SK-N-SH (cell line): ENCODE measurements at places on chromosomes 5 and 9.
A peak's percentile ranks its signal among the peaks of the same experiment; 100 is the strongest.

- peak; percentile 88 for DNase-seq
Observed at GRCh38 chr5:77086368-77086688, 757 bp downstream of the ZBED3 start.

GRCh38 chr5:127492854-127493738, 24.3 kb upstream of the PRRC1 start:
- DNase-seq = peak; percentile 42

- no peak for DNase-seq
Observed at GRCh38 chr5:102835717-102836116, 80.6 kb downstream of the PAM start.

DNA sequence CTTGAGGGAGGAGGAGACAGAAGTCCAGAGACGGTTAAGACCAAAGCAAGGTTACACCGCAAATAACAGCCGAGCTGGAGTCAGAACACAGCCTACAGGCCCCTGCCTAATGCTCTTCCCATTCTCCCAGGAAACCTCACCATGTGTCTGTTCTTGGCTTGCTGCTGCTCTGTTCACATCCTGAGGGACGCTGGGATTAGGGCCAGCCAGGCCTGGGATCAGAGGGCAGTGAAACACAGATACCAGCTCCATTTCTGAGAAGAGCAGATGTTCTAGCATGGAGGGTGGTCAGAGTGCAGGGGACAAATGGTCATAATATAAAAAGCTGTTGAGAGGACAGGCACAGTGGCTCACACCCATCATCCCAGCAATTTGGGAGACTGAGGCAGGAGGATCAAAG, 124.8 kb upstream of the LARP1 start:
- no peak for DNase-seq

DNA sequence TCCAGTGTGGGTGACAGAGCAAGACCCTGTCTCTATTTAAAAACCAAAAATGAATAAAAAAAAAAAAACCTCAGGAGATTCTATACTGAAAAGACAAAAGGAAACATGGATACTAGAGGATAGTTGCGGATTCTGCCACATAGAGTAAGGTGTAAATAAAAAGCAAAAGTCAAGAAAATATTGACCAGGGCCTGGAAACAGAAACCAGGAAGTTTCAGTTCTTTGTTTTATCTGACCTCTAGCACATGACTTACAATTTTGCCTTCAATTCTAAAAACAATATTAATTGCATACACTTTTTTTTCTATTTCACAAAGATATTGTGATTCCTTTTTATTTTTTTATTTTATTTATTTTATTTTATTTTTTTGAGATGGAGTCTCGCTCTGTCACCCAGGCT, 96.2 kb upstream of the NMUR2 start:
- no peak for DNase-seq

DNA sequence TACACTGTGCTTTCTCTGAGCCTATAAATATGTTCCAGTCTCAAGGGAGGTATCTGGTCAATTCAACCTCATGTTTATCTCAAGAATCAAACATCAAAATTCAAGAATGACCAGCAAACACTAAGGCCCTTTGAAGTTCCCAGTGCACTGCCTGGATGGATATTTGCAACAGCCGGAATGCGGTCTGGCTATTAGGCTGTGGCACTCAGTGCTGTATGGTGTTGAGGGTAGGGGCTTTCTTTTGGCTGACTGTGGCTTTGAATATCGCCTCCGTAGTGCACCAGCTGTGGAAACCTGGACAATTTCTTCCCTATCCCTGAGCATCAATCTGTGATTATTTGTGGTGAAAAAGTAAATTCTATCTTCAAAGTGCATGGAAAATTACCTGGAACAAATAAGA, 220.4 kb downstream of the BRINP1 start:
- DNase-seq = no peak

GRCh38 chr9:113645227-113645977, 181.9 kb downstream of the RGS3 start:
- no peak for DNase-seq

DNA sequence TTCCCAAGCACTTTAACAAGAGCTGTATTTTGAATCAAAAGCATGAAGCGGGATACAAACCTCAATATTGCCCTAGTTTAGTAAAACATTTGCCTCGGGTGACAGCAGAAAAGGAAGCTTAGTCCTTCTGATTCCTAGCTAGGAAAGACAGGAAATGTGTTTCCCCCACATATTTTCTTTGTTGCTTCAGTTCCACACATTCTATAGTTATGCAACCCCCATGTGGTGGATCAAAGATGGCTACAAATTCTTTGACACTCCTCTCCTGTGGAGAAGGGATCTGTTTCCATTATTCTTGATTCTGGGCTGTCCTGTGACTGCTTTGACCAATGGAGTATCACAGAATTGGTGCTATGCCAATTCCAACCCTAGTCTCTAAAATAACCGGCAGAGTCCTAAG, 89.1 kb upstream of the SLC30A5 start:
- DNase-seq = no peak

- no peak for DNase-seq
Observed at GRCh38 chr5:143061161-143061945, 291.2 kb downstream of the ARHGAP26 start.

DNA sequence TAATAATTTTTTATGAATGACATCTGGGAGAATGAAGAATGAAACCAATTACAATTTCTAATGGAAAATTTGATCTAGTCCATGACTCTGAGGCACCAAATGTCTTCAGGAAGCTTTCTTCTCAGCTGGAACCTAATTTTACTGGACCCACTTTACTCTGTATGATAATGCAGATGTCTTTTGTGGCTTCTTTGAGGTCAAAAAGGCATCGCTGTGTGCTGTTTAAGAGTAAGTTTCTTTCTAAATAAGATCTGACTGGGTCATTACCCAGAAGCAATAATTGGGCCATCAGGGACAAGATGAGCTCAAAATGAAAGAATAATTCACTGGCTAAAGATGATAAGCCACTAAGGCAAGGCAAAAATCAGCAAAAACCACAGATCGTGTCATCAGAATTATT, 633.4 kb downstream of the PSAT1 start:
- no peak for DNase-seq
